Stimulated activated CD4-positive, alpha-beta T cell treated with anti-CD3 and anti-CD28 coated beads, Interleukin-4, amount 100 ng/mL, for 24 hours (primary cell): ENCODE measurements at places on chromosomes 13 and 19.

GRCh38 chr13:34151885-34152284 lies 333.9 kb downstream of the RFC3 start:
- no peak for DNase-seq

DNA sequence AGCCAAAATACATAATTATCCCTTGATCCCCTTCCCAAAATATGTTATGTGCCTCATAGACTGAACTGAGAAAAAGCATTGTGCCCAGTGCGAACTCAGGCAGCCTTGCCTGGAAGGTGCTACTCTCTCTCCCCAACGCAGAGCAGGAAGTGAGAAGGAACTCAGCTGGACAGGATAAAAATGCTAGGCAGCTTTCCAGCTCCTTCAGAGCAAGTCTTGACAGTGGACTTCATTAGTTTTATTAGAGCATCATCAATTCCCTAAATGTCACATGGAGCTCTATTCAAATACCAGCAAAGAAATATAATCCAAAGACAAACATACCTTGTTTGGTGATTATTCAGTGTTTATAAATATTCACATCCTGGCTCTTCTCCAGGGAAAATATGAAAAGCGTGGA lies 202.4 kb downstream of the RFC3 start:
- no peak for DNase-seq

DNA sequence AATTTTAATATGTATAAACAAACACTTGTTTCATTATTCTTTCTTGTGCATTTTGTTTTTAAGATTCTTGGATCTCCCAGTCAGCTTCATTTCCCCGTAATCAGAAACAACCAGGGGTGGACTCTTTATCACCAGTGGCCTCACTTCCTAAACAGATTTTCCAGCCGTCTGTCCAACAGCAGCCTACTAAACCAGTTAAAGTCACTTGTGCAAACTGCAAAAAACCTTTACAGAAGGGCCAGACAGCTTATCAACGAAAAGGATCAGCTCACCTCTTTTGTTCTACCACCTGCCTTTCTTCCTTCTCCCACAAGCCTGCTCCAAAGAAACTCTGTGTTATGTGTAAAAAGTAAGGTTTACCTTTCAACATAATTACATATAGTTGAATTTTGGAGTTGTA lies 44.3 kb downstream of the ZMYM2 start:
- no peak for DNase-seq

DNA sequence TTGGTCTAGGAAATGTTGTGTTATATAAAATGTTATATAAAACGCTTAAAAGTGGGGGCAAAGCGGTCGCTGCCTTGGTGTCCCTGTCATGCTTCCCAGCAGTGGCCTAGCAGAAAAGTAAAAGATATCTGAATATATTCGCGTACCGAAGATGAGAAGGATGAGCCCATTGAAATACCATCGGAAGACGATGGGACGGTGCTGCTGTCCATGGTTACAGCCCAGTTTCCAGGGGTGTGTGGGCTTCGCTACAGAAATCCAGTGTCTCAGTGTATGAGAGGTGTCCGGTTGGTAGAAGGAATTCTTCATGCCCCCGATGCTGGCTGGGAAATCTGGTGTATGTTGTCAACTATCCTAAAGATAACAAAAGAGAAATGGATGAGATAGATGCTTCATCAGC lies 110.9 kb upstream of the DIAPH3 start:
- no peak for DNase-seq

- no peak for DNase-seq
Observed at GRCh38 chr19:50710094-50710493, 9.5 kb downstream of the SHANK1 start.

DNA sequence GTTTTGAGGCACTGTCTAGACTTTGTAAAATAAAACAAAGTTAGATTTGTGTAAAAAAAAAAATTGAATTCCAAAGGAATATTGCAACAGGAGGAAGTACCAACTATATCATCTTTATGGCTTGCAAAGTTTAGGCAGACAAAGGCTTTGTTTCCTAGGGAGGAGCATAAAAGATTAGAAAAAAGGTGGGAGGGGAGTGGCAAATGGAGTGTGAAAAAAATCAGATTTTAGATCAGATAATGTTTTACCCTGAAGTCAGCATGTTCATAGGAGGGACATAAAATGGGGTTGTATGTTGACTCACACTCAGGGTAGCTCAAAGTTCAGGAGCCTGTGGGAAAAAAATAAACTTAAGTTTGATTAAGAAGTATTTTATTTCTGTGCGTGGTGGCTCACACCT lies 3.7 kb downstream of the ZNF85 start:
- DNase-seq: no peak

GRCh38 chr13:37918751-37919150 lies 49.2 kb upstream of the TRPC4 start:
- no peak for DNase-seq

- DNase-seq: no peak
Observed at GRCh38 chr13:112710855-112711527, 21.2 kb downstream of the ATP11A start.

- DNase-seq: no peak
Observed at GRCh38 chr13:26112843-26113242, 61.0 kb upstream of the SHISA2 start.

DNA sequence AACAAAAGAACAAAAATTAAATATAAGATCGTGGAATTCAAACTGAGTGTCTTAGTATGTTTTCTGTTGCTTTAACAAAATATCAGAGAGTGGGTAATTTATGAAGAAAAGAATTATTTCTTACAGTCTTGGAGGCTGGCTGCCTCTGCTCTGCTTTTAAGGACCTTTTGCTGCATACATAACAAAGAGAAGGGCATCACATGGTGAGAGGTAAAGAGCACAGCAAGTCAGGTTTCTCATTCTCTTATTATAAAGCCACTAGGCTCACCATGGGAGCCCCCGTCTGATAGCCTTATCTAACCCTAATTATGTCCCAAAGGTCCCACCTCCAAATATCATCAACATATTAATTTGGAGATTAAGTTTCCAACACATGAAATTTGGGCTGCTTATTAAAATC lies 231.3 kb downstream of the SLITRK6 start:
- DNase-seq: no peak

GRCh38 chr19:12825254-12826131 lies 8.9 kb downstream of the RTBDN start:
- DNase-seq: no peak

GRCh38 chr19:57050863-57051262 lies 68.9 kb upstream of the USP29 start:
- no peak for DNase-seq

DNA sequence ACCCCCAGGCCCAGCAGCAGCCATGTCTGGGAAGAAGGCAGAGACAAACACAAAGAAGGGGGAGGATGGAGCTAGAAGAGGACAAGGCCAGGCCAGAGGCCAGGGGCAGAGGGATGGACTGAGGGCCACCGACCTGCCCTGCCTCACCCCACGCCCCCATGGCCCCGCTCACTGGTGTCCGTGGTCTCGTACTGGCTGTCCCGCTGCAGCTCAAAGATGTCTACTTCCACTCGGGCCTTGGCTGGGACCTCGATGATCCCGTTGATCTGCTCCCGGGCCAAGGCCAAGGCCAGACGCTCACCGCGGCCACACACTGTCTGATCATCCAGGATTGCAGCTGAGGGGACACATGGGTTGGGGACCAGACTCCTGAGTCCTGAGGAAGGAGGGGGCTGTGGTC lies 5.0 kb downstream of the GRIK5 start:
- no peak for DNase-seq

DNA sequence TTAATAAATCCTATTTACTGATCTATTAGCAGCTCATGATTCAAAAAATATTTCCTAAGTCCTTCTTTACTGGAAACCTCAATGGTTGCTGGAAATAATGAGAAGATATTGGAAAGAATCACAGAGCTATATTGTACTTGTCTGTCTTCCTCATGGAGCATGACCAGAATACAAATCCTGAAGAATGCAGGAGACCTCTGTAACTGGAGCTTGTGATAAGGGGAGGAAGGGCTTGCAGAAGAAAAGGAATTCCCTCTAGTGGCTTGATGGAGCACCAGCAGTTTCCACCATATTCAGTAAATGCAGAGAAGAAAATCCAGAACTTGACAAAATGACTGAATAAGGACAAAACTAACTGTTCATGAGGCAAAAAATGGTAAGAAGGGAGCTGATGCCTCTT lies 1333.1 kb downstream of the EFNB2 start:
- no peak for DNase-seq

DNA sequence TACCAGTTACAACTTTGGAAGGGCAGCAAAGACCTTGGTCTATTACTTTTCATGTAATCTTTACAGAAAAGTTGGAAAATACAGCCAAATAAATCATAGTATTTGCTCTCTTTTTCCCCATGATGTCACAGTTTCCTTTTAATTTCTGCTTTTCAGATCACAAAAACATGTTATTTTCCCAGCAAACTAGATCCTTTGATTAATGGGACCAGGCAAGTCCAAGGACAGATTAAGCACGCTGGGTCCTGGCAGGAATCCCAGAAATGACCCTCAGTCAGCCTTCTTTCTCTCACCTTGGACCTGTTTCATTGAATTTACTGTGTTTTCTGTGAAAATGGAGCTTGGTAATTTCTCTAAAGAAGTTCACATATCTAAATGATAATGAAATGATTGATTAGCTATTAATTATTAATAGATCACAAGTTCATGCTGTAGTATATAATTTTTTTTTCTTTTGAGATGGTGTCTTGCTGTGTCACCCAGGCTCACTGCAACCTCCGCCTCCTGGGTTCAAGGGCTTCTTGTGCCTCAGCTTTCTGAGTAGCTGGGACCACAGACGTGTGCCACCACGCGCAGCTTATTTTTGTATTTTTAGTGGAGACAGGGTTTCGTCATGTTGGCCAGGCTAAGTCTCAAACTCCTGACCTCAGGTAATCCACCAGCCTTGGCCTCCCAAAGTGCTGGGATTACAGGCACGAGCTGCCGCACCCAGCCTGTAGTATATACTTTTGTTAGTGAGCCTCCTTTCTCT lies 16.0 kb downstream of the SPATA13 start:
- DNase-seq: no peak

DNA sequence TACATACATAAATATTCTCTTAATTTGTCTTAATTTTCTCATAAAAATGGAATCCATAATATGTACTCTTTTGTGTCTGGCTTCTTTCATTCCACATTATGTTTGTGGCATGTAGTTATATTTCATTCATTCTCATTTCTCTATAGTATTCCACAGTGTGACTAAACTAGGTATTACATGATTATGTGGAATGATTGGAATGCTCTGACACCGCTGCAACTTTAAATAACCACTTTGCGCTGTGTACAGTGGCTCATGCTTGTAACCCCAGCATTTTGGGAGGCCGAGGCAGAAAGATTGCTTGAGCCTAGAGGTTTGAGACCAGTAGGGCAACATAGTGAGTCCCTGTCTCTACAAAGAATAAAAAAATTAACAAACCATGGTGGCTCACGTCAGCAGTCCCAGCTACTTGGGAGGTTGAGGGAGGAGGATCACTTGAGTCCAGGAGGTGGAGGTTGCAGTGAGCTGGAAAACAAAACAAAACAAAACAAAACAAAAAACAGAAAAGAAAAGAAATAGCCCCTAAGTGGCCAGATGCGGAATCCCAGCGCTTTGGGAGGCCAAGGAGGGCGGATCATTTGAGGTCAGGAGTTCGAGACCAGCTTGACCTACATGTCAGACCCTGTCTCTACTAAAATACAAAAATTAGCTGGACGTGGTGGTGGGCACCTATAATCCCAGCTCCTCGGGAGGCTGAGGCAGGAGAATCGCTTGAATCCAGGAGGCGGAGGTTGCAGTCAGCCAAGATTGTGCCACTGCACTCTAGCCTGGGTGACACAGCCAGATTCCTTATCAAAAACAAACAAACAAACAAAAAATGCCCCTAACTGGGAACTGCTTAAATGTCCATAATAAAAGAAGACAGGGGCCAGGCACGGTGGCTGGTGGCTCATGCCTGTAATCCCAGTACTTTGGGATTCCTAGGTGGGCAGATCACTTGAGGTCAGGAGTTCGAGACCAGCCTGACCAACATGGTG lies 8.0 kb upstream of the SAE1 start:
- no peak for DNase-seq

DNA sequence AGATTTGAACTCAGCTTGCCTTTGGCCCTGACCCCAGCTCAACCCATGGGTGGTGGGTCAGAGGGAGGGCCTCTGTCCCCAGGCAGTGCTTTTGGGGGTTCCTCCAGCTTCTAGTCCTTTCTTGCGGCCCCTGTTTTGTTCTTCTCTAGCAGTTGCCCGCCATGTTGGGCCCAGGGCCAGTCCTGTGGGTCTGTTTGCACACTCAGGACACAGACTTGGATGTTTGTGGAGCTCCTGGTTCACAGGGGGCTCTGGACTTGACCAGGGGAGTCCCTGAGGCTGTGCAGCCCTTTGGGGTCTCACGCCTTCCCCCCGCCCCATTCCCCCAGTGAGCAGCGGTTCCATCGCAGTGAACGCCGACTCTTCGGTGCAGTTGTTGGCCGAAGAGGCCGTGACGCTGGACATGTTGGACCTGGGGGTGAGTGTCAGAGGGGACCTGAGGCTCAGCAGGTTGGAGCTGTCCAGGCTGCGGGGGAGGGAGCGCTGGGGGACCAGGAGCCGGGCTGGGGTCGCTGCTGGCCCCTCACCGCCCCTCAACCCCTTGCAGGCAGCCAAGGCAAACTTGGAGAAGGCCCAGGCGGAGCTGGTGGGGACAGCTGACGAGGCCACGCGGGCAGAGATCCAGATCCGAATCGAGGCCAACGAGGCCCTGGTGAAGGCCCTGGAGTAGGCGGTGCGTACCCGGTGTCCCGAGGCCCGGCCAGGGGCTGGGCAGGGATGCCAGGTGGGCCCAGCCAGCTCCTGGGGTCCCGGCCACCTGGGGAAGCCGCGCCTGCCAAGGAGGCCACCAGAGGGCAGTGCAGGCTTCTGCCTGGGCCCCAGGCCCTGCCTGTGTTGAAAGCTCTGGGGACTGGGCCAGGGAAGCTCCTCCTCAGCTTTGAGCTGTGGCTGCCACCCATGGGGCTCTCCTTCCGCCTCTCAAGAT lies 2.5 kb downstream of the ATP5F1D start:
- peak; percentile 85 for DNase-seq

- DNase-seq: no peak
Observed at GRCh38 chr13:65500481-65500880, 1729.7 kb downstream of the PCDH9 start.

- DNase-seq: no peak
Observed at GRCh38 chr13:48656608-48657007, 2.9 kb downstream of the CYSLTR2 start.

- peak; percentile 73 for DNase-seq
Observed at GRCh38 chr19:39679791-39680168, 24.1 kb downstream of the LGALS16 start.

- no peak for DNase-seq
Observed at GRCh38 chr19:4425537-4425936, 23.1 kb downstream of the CHAF1A start.

DNA sequence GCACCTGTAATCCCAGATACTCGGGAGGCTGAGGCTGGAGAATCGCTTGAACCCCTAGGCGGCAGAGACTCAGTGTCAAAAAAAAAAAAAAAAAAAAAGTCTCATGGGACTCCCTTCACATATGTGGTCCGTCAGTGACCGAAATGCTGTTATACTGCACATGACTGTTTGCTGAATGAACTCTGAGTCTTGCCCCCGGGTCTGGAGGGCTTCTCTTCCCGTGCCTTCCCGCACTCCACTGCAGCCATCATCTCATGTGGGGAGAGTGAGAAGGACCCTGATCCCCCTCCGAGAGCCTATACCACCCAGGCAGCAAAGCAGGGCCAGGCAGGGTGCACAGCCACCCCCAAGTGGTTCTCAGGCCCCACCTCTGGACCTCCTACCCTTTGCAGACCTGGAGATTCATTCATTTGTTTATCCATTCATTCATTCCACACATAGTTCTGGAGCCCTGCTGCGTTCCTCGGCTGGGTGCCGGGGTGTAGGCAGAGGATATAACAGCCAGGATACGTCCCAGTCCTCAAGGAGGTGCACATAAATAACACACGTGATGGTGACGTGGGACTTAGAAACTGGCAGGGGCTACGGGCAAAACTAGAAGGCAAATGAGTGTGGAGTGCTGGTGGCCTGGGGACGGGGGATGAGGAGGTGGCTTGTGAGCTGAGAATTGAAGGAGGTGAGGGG lies 14.2 kb downstream of the NDUFA11 start:
- no peak for DNase-seq
